Fibroblast of skin of right quadriceps (primary cell): ENCODE measurements at places on chromosomes 6 and 20.

DNA sequence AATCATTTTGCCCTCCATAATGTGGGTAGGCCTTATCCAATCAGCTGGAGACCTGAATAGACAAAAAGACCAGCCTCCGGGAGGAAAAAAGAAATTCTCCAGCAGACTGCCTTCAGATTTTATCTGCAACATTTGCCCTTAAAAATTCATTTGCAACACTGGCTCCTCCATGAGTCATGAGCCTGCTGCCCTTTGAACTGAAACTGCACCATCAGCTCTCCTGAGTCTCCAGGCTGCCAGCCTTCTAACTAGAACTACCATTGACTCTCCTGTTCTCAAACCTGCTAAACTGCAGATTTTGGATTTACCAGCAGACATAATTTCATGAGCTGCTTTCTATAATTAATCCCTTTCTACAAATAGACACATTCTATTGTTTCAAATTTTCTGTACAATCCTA lies 223.9 kb upstream of the THEMIS start:
- DNase-seq = no peak

GRCh38 chr6:167921831-167922230 lies 75.6 kb upstream of the KIF25 start:
- no peak for DNase-seq

- no peak for DNase-seq
These were observed 110.3 kb downstream of the CDC5L start for GRCh38 chr6:44497807-44498206.

DNA sequence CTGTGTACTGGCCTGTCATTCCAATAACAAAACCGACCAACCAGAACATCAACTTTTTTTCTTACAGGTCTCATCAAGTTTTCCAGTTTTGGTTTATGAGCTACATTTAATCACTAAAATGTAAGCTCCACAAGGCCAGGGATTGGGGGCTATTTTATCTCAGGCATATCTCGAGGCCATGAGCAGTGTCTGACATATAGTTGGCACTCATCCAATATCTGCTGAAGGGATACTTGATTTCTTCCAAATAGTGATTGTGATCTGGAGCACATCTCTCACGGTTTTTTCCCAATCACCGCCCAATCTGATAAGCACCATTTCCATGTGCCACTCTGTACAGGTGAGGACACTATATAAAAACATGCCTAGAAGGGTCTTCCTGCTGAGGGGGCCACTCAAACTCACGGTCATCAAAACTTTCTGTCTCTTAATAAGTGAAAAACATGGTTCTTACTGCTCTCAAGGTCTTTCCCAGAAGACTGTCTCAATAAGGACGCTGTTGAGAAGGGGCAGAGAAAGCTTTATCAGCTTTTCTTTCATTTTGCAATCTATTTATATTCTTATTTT lies 65.5 kb downstream of the MAN1A1 start:
- no peak for DNase-seq

DNA sequence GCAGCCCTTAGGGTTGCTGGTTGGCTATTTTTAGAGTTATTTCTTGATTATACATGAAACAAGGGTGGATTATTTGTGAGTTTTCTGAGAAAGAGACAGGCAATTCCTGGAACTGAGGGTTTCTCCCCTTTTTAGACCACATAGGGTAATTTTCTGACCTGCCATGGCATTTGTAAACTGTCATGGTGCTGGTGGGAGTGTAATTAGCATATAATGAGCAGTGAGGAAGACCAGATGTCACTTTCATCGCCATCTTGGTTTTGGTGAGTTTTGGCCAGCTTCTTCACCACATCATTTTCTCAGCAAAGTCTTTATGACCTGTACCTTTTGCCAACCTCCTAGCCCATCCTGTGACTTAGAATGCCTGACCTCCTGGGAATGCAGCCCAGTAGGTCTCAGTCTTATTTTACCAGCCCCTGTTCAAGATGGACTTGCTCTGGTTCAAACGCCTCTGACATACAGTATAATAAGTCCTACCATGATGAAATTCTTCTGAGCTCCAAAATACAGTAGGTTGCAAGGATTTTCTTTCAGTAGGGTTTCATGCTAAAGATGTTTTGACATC lies 117.1 kb downstream of the ISM1 start:
- DNase-seq = no peak

DNA sequence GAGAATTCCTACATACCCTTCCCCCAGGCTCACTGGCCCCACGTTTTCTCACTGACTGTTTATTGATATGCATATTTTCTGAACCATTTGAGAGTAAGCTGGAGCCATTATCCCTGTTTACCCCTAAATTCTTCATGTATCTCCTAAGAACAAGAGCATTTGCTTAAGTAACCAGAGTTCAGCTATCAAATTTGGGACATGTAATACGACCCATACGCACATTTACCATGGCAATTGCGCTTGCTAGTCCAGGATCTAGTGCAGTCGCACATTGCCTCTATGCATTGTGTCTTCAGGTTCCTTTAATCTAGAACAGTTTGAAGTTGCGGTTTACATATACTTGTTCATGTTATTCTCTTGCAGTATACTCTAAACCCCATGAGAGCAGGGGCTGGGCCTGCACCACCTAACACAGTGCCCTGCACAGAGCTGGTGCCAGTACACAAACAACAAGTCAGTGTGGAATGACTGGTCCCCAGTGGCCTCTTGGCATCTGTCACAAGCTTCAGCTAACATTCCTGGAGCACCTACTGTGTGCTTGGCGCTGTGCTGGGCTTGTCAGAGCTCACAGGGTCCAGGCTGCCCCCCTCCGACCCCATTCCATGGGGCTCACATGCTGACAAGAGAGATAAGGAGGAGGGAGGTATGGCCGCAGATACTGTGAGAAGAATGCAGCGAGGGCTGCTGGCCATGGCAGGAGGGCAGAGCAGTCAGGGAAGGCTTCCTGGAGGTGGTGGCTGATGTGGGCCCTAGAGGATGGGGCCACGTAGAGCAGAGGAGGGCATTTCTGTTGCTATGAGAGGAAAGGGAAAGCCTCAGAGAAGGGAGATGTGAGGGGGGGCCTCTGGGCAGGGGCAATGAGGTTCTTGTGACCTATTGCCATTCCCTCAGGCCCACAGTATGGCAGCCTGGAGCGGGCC lies 28.1 kb downstream of the SPDEF start:
- no peak for DNase-seq

GRCh38 chr20:4507288-4507719 lies 214.4 kb upstream of the PRND start:
- DNase-seq = peak; percentile 98

DNA sequence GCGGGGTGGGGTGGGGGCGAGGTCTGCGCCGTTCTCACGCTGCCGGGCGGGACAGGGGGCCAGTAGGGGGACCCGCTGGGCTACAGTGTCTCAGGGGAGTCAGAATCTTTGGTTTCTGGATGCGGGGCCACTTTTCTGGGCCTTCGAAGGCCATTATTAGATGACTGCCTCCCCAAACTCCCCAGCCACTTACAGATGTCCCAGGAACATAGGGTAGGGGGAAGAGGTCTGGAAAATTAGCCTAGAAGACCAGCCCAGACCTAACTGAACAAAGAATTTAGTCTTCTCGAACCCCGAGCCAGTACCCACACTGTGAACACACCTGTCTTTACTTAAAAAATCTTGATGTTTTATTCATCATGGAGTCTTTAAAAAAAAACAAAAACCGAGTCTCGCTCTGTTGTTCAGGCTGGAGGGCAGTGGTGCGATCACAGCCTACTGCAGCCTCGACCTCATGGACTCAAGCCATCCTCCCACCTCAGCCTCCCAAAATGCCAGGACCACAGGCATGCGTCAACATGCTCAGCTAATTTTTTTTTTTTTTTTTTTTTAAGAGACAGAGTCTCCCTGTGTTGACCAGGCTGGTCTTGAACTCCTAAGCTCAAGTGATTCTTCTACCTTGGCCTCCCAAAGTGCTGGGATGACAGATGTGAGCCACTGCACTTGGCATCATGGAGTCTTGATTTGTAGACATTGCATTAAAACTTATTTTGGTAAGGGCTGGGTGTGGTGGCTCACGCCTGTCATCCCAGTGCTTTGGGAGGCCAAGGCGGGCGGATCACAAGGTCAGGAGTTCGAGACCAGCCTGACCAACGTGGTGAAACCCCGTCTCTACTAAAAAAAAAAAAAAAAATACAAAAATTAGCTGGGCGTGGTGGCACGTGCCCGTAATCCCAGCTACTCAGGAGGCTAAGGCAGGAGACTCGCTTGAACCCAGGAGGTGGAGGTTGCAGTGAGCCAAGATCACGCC lies 3.3 kb upstream of the SLC29A1 start:
- DNase-seq = no peak

- DNase-seq = no peak
These were observed 45.5 kb downstream of the HMGN3 start for GRCh38 chr6:79188885-79189480.

- DNase-seq = peak; percentile 99
These were observed 176.4 kb downstream of the ARID1B start for GRCh38 chr6:156953479-156954146.

DNA sequence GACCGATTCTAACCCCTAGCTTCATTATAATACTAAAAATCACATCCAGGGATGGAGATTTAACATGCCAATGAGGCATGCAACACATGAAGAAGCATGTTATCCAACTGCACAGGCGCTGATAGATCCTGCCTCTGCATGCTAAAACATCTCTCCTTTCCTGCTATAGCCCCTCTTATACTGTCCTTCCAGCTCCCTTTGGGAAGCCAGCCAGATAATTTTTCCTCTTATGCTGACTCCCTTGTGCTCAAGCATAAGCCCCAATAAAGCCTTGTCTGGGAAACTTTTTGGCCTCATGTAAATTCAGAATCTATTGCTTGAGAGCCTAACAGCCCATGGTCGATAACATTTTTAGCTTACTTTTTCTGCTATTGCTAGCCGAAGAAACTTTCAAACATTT lies 404.3 kb downstream of the EPM2A start:
- DNase-seq = no peak

GRCh38 chr20:44491635-44492395 lies 16.1 kb downstream of the TTPAL start:
- DNase-seq = peak; percentile 39

- peak; percentile 24 for DNase-seq
These were observed 515.5 kb downstream of the COL12A1 start for GRCh38 chr6:74690365-74690764.

DNA sequence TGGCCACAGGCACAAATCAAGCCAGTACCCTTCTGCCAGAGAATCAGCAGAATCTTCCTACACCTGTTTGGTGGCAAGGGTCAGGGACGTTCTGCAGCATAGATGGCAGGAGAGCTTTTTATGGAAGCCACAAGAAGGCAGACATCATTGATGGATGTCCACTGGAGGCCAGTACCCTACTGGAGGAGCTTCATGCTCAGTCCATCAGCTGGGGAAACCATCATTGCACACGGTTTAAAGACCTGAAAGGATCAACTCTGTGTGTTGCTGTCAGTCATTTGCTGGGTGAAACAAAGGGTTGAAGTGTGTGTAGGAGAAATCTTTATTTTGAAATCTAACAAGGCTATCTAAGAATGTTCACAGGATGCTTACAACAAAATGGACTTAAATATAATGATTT lies 158.9 kb upstream of the SASH1 start:
- no peak for DNase-seq

DNA sequence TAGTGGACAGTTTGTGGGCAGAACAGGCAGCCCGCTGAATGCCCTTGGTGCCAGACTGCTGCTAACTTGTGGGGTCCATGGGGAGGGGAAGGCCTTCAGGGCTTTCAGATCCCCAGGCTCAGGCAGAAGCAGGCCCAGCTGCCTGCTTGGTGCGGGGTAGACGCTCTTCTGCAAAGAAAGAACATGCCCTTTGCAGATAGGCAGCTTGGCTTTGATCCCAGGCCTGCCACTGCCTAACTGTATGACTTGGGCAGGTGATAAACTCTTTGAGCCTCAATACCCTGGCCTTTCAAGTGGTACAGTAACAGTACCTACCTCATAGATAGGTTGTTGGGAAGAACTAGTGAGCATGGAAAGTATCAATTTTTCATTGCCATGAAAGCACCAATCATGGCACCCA lies 28.4 kb downstream of the CHMP4B start:
- DNase-seq = no peak

DNA sequence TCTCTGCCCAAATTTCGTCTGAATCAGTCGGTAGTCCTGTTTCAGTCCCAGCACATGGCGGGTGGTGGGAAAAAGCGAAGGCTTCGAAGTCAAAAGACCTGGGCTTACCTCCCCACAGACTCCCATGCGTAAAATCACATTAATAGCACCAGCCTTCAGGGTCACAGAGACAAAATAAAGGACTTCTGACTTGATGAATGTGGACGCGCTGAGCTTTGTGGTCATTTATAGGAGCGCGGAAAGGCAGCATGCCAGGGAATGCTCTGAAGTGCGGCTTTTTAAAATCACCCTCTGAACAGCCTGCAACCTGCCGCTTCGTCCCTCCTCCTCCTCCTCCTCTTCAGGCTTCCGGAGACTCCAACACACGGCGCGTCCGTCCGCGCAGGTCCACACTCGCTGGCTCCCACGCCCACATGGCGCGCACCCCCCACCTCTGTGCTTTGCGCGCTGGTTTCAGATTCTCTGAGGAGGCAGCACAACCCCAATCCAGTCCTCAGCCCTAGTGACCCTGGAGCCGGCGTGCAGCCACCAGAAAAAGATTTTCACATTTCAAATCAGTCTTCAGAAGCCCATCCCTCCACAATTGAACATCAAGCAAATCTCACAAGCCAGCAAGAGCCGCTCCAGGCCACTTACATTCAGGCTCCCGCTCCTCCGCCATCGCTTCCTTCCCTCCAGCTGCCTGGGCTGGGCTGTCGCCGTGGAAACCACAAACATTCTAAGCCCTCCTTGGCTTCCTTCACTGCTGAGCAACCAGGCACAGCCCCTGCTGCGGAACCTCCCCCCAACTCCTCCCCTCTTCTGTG lies at the start of gene C6orf118:
Gene C6orf118, minus strand, starts transcription at position 680 of the 806 bp plus-strand sequence. Its CDS starts 19 bp downstream, at position 661.
- peak; percentile 74 for DNase-seq

GRCh38 chr6:80105972-80106417 lies 476 bp upstream of the BCKDHB start:
- no peak for DNase-seq
